Stimulated activated CD8-positive, alpha-beta memory T cell treated with anti-CD3 and anti-CD28 coated beads, Interleukin-4, amount 100 ng/mL, for 1 hour (primary cell): ENCODE measurements at places on chromosomes 2 and 18.

GRCh38 chr2:204024503-204024902 is 87.9 kb downstream of the ICOS start:
- DNase-seq = no peak

DNA sequence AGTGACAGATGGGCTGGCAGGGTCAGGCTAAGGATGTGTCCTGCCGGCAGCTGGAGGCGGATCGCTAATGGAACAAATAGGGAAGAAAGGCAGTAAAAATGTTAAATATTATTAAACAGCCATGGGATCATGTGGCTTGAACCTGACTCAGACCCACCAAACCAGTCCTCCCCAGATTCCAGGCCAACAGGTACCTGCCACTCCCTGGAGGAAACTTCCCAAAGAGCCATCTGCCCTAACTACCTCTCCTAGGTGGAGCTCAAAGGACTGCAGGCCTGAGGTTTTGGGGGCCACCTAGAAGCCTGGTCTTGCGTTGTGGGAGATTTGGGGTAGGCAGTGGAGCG is 34.3 kb downstream of the CIB4 start:
- DNase-seq = no peak

- DNase-seq = no peak
These were observed 508.9 kb upstream of the MYT1L start for GRCh38 chr2:2839782-2840531.

DNA sequence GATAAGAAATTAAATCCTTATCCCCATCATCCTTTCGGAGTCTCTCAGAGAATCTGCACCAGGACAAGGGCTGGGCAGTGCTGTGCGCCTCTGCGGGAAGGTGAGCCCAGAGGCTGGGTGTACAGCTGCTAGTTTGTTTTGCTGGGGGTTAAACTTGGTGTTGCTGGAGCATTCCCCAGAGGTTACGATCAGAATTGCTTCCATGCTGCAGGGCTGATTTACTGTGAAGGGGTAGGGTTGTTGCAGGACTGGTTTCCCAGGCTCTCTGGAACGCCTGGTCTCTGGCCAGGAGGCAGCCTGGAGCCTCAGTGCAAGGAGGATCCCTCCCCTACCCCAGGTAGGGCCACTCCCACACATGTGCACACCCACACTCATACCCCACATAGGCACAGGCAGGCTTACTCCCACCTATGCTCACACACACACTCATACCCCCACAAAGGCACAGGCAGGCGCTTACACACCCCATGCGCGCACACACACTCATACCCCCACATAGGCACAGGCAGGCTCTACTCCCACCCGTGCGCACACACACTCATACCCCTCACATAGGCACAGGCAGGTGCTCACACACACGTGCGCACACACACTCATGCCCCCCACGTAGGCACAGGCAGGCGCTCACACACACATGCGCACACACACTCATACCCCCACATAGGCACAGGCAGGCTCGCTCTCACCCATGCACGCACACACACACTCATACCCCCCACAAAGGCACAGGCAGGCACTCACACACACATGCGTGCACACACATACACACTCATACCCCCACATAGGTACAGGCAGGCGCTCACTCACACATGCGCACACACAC is 11.3 kb downstream of the CNNM4 start:
- no peak for DNase-seq

- no peak for DNase-seq
These were observed 119.1 kb downstream of the BAZ2B start for GRCh38 chr2:159497256-159497655.

DNA sequence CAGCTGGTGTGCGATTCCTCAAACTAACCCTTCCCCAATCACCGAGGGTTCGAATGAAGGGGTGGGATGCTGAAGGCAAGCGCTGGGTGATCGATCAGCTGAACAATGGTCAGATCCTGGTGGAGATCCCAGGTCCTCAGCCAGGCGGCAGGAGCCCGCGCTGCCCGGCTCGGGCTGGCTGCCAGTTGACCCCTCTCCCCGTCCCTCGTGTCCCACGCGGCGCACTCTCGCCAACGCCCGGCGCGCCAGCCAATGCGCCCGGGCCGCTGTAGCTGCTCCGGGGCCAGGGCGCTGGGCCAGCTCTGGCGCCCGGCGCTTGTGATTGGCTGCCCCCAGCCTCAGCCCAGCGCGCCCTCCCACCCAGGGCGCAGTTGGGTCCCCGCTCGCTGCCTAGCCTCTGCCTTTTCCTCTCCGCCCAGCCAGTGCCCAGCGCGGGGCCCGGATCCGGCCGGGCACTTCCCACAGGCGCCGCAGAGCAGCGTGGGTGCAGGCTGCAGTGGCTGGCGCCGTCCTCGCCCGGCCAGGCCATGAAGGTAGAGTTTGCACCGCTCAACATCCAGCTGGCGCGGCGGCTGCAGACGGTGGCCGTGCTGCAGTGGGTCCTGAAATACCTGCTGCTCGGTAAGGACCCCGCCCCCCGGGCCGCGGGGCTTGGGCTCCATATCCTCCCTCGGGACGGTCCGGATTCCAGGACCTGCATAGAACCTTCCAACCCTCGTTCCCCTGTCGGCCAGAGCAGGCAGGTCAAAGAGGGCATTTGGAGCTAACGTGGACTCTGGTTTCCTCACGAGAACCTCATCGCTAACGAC is at the start of gene MOGAT1:
TSS of gene MOGAT1 (plus strand) at position 400 of the 809 bp plus-strand sequence. CDS start at position 528, 128 bp downstream.
- DNase-seq = no peak

GRCh38 chr2:112705575-112705974 is 15.2 kb upstream of the NT5DC4 start:
- no peak for DNase-seq

DNA sequence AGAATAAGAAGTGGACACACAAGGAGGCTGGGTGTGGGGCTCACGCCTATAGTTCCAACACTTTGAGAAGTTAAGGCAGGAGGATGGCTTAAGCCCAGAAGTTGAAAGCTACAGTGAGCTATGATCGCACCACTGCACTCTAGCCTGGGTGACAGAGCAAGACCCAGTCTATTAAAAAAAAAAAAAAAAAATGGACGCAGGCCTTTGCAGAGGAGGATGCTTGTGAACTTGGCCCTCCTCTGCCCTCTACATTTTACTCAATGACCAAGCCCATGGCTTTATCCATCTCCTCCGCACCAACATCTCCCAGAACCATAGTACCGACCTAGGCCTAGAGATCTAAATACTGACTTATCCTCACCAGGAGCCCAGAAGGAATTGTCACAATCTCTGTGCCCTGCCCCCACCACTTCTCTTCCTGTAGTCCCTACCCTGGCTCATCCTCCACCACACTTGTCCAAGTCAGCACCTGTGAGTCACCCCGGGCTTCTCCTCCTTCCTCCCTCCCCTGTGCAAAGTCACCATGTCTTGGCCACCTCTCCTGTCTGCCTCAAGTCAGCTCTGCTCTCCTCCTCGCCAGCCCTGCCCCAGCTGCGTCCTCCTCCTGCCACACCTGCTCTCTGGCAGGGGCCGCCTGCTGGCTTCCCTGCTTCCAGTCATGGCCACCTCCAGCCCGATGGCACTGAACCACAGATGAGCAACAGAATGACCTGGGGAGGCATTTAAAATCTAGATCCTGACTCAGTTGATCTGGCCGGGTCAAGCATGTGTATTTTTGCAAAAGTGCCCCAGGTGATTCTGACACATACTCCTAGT is 35.8 kb upstream of the ASPRV1 start:
- DNase-seq = no peak

DNA sequence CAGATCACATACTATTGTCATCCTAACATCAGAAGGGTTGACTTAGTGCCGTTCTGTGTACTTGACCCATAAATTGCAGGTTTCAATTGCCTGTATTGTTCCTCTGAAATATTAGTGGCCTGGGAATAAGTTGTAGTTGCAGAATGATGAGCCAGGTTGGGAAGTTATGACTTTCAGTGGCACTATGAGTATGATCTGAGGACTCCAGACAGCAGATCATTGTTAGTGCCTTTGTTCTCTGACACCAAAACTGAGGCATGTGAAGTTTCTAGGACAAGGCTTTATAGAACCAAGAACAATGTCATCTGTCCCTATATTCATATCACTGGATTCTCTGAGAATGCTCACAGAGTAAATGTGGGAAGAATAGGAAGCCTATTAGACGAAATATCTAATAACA is 403.7 kb downstream of the STK39 start:
- no peak for DNase-seq

DNA sequence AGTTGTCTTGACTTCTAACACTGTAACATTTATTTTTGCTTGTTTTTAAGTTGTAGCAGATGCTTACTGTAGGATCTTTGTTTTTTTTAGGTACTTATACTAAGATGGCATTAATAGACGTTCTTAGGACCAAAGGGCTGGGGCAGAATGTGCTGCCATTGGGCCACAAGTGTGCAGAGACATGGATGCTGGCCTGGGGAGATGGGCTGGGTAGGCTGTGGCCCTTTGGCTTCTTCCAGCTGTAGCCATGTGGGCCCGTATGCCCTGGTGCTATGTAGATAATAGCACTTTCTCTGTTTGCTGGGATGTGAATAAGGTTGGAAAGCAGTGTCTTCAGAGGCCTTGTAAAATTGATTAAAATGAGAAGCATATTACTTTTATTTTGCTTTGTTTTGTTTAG is 18.8 kb downstream of the RAB31 start:
- no peak for DNase-seq

DNA sequence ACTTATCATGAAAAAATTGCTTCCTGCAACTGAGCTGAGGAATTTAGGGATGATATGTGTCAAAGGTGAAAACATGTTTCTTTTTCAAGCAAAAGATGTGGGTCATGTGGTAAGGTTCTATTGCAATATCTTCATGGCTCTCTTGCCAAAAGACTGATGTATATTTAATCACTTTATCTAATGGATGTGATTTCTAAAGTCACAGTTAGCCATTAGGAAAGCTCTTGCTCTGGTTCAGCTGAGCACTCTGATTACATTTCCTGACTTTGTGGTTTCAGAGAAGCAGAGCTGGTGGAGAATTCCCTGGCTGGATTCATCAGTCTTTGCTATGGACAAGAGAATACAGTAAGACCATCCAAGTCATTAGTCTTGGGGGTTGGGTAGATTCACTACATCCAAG is 24.4 kb downstream of the SCN9A start:
- no peak for DNase-seq

GRCh38 chr2:135954020-135954601 is 31.3 kb downstream of the DARS1 start:
- DNase-seq = no peak

DNA sequence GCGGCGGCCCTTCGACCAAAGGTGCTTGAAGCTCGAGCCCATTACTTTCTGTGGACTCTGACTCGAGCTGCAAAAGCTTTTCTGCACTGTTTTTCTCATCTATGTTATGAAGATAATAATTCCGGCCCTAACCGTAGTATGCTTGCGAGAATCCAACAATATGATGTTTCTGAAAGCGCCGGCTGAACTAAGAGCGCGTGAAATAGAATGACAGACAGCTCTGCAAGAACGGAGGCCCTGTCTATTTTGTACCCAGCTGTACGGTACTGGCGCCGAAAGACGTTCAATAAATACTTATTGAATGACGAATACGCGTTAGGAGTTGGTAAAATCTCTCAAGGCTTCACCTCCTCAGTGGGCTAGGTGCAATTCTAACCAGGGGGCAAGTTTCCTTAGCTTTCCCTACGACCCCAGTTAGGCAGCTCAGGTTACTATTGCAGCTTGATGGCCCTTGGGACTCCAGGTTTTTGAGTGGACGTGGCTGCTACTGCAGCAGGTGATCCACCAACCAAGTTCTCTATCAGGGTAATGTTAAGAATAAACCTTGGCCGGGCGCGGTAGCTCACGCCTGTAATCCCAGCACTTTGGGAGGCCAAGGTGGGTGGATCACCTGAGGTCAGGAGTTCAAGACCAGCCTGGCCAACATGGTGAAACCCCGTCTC is 570 bp downstream of the SCRN3 start:
- DNase-seq = no peak

DNA sequence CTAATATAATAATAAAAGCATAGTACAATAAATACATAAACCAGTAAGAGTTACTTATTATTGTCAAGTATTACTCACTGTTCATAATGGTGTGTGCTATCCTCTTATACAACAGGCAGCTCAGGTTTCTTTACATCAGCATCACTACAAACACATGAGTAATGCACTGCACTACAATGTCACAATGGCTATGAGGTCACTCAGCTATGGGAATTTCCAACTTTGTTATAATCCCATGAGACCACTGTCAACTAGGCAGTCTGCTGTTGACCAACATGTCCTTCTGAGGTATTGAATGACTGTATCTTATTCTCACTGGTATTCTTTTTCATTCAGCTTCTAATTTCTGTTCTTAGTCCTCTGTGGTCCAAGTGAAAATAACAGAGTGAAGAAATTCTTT is 250.4 kb upstream of the DSEL start:
- DNase-seq = no peak

DNA sequence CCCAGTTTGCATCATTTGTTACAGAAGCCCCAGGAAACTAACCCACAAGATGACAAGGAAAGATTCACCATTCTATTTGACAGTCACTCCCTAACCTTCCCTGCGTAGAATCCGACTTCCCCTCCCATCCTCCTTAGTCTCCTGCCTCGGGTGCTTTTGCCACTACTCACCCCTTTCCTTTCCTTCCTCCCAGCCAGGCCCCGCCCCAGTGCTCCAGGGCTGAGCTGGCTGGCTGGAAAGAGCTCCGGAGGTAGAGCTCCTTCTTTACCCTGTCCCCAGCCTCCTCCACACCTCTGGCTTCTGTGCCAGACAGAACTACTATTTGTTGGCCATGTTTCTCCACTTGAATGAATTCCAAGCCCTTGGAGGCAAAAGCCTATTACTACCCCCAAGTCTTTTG is 317.6 kb upstream of the NCKAP5 start:
- no peak for DNase-seq

DNA sequence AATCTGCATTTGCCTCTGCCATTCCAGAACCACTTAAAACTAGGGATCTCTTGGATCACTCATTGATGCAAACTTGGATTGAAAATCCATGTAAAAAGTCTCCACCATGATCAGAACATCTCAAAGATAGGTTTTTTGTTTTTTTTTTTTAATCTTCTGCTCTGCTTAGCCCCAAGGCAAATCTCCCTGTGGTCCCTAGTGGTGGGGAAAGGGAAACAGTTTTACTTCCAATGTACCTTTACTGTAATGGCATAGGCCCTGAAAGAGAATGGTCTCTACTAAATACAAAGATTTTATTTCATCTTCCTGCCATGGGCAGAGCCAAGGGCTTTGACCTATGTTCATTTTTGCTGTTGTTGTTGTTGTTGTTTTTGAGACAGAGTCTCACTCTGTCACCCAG is 78.4 kb downstream of the KANSL1L start:
- DNase-seq = no peak

DNA sequence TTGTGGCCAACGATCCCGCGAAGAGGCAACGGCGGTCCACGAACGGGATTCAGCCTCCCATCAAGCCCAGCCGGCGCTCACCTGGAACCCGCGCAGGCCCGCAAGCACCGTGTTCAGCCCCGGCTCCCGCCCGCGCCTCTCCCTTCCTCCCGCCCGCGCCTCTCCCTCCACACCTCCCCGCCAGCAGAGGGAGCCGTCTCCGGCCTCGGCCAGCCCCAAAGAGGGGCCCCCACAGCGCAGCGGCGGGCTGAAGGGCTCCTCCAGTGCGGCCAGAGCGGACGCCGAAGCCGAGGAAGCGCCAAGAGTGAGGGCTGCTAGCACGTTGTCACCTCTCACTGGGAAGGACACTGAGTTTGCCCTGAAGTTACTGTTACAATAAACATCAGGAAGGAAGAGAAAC is 55.3 kb upstream of the LAPTM4A start:
- DNase-seq = no peak
